ENCODE measurements at places on chromosomes 12 and 14.

DNA sequence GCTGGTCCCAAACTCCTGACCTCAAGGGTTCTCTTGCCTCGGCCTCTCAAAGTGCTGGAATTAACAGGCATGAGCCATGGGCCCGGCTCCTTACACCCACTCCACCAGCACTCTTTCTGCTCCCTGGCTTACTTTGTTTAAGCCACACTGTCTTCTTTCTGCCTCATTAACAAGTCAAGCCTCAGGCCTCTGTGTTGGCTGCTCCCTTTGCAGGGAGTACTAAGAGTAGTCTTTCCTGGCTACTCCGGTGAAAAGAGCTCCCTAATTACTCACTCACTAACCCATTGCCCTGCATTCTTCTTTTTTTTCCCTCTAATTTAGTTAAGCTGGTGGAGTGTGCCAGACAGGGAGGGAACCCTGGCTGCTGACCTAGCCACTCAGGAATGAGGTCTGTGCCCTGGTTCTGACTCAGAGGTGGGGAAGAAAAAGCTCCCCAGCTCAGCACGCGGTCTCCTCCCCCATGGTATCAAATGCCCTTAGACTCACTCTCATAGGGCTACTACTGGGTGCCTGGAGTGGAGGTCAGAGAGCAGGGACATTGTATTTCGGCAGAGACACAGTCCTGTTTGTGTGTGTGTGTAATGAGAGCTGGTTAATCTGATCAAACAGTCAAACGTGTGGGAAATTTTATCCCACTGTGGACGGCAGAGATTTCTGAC, 19.8 kb downstream of the GALNT6 start:
- DNase-seq, result peak; percentile 96

GRCh38 chr12:123952037-123952436, 20.6 kb downstream of the CCDC92 start:
- no peak for DNase-seq

DNA sequence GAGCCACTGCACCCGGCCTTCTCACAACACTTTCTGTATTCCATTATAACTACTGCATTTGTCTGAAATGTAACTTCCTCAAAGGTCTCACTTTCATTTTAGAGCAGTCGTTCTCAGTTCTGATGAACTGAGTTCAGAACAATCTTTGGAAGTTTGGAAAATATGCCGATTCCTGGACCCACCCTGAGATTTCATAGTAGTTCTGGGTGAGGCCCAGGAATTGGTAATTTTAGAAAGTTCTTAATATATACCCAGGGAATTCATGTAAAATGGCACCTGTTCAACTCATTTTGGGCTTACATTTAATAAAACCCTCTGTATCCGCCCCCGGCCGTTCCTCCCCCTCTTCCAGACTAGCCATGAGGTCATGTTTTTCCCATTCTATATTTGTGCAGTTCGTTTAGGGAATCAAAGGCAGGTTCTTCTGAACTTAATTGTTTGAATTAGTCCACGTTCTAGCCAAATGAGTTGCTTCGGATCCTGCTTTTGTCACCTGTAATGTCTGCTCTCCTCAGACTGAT, 5.9 kb downstream of the GSG1 start:
- no peak for DNase-seq

GRCh38 chr12:91913651-91914050, 232.0 kb downstream of the BTG1 start:
- DNase-seq, result no peak

DNA sequence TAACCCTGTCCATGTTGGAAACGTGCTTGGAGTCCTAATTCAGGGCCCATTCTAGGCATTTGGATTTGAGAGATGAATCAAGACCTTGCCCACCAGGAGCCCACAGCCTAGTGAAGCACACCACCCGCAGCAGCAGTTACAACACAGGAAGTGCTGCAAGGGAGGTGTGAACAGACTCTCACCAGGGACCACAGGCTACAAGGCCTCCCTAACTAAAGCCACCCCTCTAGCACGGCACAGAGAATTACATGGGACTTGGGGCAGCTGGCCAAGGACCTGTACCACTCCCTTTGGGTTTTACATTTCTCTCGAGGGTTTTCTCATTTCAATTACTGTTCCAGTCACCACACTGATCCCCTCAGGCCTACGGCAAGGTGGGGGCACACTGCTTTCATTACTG, 49.5 kb upstream of the FOXN3 start:
- DNase-seq, result no peak

GRCh38 chr12:131606218-131606901, 104.5 kb upstream of the SFSWAP start:
- no peak for DNase-seq

DNA sequence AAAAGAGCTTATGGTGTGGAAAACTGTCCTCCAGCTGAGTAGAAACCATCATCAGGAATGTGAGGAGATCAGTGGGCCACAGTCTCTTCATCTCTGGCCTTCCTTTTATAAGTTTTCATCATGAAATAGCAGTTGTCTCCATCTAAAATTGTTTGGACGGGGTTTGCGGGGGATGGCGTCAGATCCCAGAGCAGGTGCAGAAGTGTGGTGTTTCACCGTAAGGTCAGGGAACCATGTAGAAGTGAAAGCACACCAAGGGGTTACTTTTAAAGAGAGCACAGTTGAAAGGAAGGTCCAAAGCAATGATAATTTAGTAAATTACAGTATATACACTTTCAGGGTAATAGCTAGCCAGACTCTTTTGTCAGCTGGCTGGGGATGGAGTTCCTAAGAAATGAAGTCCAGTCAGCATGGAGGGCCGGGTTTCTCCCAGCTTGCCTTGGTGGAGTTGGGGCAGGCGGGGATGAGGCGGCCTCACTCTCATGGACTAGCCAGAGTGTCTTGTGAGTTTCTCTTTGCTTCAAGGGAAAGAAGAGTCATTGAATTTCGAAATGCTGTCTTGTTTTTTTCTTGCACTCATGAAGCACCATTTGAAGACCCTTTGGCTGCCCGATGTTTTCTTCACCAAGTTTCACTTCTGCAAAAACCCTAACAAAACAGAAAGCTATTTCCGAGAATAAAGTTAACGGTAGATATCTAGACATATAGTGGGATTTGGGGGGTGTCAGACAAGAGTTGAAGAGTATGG, 100.6 kb downstream of the ETV6 start:
- no peak for DNase-seq

DNA sequence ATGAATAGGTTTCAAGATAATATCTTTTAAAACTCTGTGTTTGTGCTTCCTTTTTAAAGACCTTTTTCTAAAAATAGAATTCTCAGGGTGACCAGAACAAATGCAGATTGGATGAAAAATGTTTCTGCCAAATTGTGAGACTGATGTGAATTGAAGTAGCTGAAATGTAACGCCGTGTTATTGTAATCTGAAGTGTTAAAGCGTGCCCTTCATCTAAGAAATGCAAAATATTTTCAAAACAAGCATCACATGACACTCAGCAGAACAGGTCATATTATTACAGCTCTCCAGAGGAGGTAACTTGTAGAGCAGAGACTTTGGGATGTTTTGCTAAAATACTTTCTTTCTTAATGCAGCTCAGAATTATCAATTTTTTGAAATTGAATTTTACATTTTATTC, 90.0 kb upstream of the PLEKHA5 start:
- DNase-seq, result no peak

- no peak for DNase-seq
Measured at GRCh38 chr14:65703996-65704395, 291.5 kb downstream of the FUT8 start.

DNA sequence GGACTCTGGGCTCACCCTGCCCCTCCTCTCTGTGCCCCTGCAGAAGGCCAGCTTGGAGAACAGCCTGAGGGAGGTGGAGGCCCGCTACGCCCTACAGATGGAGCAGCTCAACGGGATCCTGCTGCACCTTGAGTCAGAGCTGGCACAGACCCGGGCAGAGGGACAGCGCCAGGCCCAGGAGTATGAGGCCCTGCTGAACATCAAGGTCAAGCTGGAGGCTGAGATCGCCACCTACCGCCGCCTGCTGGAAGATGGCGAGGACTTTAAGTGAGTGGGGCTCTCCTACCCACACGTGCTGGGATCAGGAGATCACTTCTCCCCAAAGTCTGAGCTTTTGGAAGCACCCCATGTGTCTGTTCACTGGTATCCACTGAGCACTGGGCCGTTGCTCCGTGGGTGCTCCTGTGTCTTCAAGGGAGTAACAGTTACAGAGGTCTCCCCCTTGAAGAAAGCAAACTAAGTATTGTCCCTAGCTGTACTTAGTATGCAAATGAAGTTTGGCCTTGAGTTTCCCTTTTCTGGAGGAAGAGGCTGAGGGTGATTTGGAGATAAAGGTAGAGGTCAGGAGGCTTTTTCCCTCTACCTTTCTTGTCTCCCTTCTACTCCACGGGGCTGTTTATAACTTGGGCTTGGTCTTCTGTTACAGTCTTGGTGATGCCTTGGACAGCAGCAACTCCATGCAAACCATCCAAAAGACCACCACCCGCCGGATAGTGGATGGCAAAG, 3.3 kb downstream of the KRT18 start:
- no peak for DNase-seq

DNA sequence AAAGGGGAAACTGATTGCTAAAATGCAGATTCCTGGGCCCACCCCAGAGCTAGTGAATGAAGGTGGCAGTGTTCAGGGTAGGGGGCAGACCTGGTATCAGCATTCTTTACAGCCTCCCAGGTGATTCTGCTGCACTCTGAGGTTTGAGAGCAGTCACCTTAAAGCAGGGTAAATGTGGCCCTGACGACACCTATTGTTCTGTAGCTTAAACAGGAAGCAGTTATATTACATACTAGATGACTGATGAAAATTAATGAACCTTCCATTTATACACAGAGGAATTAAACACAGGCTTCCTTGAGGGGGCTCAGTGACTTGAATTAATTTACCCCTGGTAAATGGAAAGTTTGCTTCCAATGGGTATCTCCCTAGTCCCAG, 25.3 kb downstream of the NUAK1 start:
- DNase-seq, result no peak

DNA sequence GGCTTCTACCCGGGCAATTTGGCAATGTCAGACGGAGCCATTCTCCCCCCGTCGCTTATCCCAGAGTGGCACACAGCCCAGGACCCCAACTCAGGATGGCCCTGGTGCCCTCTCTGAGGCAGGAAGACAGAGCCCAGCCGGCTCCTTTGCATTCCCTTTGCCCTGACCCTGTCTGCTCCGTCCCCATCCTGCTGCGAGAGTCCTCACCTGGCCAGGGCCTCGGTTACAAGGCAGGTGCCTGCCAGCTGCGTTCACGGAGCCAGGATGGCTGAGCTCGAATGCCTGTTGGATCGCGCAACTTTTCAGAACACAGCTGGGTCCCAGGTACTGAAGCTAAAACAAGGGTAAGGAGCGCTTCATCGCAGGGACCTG, 18.6 kb downstream of the LRTM2 start:
- no peak for DNase-seq

- no peak for DNase-seq
Measured at GRCh38 chr12:50006754-50007442, 18.4 kb downstream of the RACGAP1 start.

GRCh38 chr12:124381456-124382296, 86.8 kb downstream of the RFLNA start:
- DNase-seq, result peak; percentile 78

DNA sequence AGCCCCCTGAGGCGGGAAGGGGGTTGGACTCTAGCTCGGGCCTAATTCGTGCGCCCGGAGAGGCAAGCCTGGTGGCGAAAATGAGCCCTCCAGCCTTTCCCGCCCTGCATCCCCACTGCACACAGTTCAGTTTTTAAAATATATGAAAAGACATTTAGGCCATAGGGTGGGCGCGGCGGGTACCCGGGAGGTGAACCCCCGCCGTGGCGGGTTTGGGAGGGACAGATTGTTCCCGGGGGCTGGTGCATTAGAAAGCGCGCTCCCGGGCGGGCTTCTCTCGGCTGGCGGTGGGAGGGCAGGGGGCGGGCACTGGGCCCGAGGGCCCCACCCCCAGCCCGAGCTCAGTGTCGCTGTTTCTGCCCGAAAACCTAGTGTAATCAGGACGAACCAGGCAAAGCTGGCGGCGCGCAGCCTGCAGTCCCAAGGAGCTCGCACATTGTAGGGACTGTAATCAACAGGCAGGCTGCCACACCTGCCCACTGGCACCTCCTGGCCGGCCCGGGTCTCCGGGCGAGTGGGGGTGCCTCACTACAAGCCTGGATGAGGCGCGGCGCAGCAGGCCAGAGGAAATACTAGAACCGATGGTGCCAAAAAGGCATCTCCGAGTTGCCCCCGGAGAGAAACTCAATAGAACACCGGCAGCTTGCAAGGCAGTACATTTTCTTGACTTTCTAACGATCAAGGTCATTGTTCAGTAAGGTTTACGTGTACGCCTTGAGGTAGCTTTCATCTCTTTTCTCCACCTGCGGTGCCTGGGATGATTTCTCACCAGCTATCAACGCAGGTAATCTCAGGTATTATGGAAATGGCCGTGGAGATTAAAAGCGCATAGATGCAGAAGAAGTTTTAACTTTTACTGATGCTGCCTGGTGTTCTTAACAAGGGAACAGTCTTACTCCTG, 764 bp upstream of the SPTB start:
- DNase-seq, result peak; percentile 27

GRCh38 chr12:124398578-124399227, 103.8 kb downstream of the RFLNA start:
- DNase-seq, result no peak

DNA sequence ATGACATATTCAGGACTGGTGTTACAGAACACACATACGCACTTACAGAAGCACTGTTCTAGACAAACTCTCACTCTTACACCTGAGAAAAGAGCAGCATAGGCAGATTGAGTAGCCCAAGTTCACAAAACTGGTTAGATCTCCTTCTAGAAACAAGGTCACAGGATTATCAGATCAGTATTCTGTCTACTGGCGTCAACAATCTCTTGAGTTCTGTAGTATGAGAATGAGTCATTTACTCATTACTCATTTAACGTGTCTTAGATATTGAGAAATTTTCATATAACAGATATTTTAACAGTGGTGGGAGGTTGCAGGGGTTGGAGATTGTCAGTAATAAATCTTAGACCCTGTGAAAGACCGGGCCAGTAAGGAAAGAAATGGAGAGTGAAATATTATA, 2.8 kb upstream of the TSPAN8 start:
- DNase-seq, result no peak

All from AG08396 (cell line).